ENCODE measurements at places on chromosomes 13 and 19. TPM values are rescaled to one million over a fixed set of nuclear protein-coding genes. Genes with fewer than 3 reads are reported as not detected.

- no peak for DNase-seq
Measured at GRCh38 chr19:27673986-27674385, 1539.0 kb downstream of the UQCRFS1 start.

DNA sequence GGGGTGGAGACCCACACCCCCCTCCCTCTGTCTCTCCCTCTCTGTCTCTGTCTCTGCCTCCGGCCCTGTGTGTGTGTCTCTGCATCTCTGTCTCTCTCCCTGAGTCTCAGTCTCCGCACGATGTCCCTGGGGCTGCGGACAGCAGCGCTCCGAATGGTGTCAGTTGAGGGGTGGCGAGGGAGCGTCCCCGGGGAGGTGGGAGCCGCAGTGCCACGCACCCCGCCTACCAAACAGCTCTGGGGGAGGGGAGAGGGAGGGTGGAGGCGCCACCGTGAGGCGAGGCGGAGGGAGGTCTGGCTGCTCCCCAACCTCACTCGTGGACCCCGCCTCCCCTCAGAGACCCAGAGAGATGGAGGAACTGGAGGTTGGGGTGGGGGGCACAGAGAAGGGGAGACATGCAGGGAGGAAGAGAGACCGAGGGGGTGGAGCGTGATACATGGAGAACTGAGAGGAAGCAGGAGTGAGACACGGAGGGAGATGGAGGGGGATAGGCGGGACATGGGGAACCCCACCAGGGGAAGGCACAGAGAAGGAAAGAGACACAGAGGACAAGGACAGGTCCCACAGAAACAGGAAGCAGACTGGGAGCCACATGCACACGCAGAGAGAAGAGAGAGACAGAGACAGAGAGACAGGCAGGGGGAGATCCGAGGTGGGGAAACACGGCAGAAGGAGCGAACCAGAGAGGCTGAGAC lies 7.2 kb downstream of the ERFL start:
- no peak for DNase-seq

GRCh38 chr19:56086671-56087430 lies 34.2 kb downstream of the ZNF787 start:
- no peak for DNase-seq

Gene CYP4F8
- polyA plus RNA-seq, result not detected

Gene MATK
- not detected for polyA plus RNA-seq

Gene B9D2
- polyA plus RNA-seq, result 10.9 TPM

DNA sequence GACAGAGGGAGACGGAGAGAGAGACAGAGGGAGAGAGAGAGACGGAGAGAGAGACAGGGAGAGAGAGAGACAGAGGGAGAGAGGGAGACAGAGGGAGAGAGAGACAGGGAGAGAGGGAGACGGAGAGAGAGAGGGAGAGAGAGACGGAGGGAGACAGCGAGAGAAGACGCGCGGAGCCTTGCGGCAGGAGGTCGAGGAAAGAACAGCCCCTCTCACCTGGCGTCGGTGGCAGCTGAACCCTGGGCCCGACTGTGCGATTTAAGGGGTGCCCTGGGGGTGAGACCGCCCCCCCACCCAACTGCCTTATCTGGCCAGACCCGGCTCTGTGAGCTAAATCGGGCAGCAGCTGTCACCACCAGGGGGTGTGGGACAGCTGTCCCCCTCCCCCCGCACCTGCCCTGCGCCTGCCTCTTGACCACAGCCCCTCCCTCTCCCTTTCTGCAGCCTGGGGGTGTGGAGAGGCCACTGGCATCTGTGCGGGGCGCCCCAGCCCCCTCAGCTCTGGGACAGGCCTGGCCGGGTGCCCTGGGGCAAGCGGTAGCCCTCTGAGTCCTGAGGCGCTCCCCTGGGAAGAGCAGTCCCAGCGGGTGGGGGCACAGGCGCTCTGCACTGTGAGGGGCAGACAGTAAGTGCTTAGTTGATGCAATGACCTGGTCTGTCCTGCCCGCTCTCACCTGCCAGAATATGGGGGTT lies 10.8 kb downstream of the JOSD2 start:
- DNase-seq, result no peak

Gene THSD8
- polyA plus RNA-seq, result 2.6 TPM

DNA sequence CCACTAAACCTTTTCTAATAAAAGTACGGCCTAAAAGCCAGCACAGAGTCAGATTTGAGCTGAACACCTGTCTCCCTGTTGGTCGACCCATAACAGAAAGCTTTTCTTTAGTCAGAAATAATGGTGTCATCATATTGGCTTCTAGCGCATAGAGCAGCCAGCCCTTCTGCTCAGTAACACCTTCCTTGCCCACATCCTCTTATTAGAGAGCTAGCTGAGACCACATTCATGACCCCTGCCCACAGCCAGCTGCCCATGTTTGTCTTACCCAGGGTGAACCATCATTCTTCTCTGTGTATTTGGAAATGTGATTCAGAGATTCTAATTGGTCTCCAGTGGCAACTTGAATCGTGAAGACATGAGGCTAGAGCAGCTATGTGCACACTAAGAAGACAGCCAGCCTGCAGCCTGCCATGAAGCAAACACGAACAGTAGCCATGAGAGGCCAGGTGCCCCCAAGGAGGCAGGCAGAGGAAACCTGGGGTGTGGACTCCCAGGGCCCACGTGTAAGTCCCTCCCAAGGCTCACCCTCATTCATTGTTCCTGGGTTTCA lies 82.3 kb upstream of the PDCD5 start:
- DNase-seq, result no peak

Gene TTC9B
- not detected for polyA plus RNA-seq

- no peak for DNase-seq
Measured at GRCh38 chr19:51803967-51804366, 9.0 kb downstream of the FPR3 start.

All from BJ (cell line).